ENCODE measurements at places on chromosomes 6 and 20. TPM values are rescaled to one million over a fixed set of nuclear protein-coding genes. Genes with fewer than 3 reads are reported as not detected.

DNA sequence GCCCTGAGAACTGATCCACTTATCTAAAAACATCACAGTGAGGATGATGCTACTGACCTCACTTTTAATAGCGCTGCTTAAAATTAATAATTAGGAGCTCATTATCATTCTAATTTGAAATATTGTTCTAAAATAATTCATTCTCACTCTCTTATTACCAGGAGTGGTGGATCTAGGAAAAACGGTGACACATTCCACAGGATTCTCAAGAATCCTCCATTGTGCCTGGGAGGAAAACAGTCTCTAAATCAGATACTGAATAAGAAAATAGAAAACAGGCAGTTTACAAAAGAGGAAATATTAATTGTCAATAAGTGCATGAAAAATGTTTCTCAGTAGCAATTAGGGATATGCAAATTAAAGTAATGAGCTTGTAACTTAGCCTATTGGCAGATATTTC, 187.4 kb downstream of the TENT5A start:
- H3K4me1 ChIP-seq = no peaks in the 10 kb centered on the region
- no peak overlapping the region for H3K4me3 ChIP-seq
- no peaks in the 10 kb centered on the region for H3K27me3 ChIP-seq
- DNase-seq = no peak
- H3K36me3 ChIP-seq = no peaks in the 10 kb centered on the region

The CCDC170 gene
- total RNA-seq = 1.7 TPM

DNA sequence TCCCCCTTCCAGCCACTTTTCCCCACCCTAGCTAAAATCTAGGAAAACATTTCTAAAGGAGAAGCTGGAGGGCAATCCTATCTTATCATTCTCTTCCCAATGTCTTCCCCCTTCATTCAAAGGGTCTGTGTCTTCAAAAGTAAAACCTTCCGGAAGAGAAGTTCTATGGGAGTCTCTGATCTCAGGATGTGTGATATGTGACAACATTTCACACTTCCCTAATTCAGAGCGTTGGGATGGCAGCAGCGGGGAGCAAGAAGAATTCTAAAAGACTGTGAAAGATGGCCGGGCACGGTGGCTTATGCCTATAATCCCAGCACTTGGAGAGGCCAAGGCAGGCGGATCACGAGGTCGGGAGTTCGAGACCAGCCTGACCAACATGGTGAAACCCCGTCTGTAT, 65.4 kb upstream of the AKIRIN2 start:
- no peaks in the 10 kb centered on the region for H3K36me3 ChIP-seq
- DNase-seq = no peak

The WFDC12 gene
- 0.73 TPM for total RNA-seq

DNA sequence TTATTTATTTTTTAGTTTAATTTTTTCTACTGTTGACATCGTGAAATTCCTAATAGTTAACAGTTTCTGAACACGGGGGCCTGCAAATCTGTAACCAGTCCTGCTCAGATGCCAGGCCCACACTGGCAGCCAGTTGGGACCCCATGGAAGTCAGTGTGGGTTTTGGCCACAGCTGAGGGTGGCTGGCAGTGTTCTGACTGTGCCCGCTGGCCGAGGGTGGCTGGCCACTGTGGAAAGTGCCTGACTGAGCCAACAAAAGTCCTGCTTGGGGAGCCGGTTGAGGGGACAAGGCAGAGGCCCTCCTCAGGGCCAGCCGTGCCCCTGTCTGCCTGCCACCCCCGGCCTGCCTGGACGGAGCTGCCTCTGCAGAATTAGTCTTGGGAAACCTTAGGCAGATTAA, 4.1 kb upstream of the PMEPA1 start:
- H3K36me3 ChIP-seq = no peaks in the 10 kb centered on the region
- H3K27me3 ChIP-seq = no peaks in the 10 kb centered on the region
- H3K27ac ChIP-seq = peak overlapping the region; percentile 39
- H3K4me1 ChIP-seq = peaks cover 23% of the 10 kb centered on the region
- no peak for DNase-seq

The MRAP2 gene
- 0.76 TPM for total RNA-seq

GRCh38 chr20:4230651-4231050, 215.3 kb upstream of the RNF24 start:
- H3K27ac ChIP-seq = no peak overlapping the region
- no peaks in the 10 kb centered on the region for H3K4me1 ChIP-seq
- H3K27me3 ChIP-seq = peaks cover 19% of the 10 kb centered on the region
- no peaks in the 10 kb centered on the region for H3K36me3 ChIP-seq
- no peak for DNase-seq

DNA sequence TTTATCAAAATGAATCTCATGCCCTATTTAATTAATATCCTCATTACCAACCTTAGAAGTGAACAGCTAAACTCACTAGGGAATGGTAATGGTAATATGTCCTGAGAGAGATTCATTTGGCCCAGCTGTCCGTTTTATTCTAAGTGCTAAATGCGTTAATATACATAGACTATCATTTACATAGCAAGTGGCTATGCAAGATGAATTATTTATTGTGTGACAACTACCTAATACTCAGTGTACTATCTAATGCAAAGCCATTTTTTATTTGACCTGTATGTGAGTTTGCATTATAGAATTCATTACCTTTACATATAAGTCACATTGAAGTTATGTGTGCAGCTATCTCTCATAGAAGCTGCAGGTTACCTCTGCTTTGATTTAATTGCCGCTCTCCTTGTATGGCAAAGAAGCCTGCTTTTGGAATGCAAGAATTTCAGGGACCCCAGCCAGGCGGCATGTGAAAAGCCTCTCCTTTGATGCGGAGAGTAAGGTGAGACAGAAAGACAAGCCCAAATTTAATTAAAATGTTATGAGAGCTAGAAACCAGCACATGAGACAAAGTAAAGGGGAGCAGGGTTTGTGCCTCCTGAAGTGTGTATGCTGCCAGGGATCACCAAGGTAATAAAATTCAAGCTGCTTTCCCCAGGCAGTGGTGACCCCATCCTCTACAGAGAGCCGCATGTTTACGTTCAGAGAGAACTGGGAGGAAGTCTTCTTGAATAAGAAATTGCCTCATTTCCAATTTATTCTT, 693.0 kb upstream of the MAP3K7 start:
- no peaks in the 10 kb centered on the region for H3K36me3 ChIP-seq
- H3K4me3 ChIP-seq = no peak overlapping the region
- DNase-seq = no peak

The POPDC3 gene
- total RNA-seq = 0.41 TPM

GRCh38 chr20:3820901-3821727, 767 bp downstream of the AP5S1 start:
- H3K4me1 ChIP-seq = peaks cover 14% of the 10 kb centered on the region
- H3K27ac ChIP-seq = peak overlapping the region; percentile 100
- H3K36me3 ChIP-seq = no peaks in the 10 kb centered on the region
- no peaks in the 10 kb centered on the region for H3K27me3 ChIP-seq
- no peak for DNase-seq
- peak overlapping the region; percentile 61 for H3K4me3 ChIP-seq

DNA sequence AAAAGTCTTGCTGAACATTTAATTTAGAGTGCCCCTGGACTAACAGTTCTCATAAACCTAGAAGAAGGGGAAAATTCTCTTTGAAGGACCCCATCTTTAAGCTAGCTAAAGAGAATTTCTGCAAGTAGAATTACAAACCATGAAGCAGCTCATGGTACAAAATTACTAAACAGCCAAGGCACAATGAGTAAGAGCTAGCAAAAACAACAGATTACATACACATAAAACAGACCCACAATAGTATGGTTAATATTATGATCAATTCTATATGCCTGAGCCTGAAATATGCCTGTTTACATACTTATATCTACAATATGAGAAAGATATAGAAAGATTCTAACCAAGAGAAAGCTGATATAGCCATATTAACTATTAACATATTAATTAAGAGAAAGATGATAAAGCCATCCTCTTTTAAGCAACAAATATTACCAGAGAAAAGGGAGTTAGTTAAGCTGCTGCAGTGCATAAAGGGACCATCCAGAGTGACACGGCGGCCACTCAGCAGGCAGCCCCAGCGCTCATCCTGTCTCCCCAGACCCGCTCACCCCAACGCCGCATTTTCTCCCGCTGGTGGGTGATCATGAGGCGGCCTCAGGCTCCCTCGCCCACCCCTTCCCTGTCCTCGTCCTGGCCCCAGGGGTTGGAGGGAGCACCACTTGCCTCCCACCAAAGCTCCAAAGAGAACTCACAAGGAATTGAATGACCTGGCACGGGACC, 98.4 kb upstream of the CARMIL1 start:
- no peak overlapping the region for H3K4me3 ChIP-seq
- H3K36me3 ChIP-seq = no peaks in the 10 kb centered on the region
- H3K27ac ChIP-seq = peak overlapping the region; percentile 84
- peak; percentile 81 for DNase-seq

DNA sequence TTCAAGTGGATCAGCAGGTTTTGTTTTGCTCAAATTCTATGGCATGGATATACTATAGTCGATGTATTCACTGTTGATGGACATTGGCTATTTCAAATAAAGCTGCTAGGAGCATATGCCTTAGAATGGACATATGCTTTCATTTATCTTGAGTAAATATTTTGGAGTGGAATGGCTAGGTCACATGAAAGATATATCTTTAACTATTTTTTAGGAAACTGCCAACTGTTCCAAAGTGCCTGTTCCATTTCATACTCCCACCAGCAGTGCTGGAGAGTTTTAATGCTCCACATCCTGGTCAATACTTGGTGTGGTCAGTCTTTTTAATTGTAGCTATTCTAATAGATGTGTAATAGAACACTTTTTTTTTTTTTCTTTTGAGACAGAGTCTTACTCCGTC, 81.1 kb upstream of the PIM1 start:
- peaks cover 23% of the 10 kb centered on the region for H3K4me1 ChIP-seq
- no peak for DNase-seq
- H3K4me3 ChIP-seq = no peak overlapping the region
- H3K27ac ChIP-seq = no peak overlapping the region

GRCh38 chr6:365835-366234, 25.7 kb upstream of the IRF4 start:
- no peak for DNase-seq
- H3K4me1 ChIP-seq = no peaks in the 10 kb centered on the region
- no peaks in the 10 kb centered on the region for H3K36me3 ChIP-seq
- no peak overlapping the region for H3K27ac ChIP-seq

DNA sequence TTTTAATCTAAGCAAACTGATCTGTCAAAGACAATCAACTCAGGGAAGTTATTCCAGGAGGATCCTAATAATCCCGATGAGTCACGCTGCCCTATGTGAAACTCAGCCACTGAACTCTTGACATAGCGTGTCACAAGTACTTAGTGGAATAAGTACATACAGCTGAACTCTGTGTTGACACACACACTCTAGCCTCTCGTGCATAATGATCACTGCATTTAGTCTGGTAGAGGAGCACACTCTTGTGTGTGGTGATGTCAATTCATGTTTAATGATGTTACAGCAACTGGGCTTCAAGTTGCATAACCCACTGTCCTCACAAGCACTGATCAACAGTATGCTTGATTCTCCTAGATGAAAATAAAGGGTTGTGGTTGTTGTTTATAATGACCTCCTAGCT, 148.3 kb downstream of the HACE1 start:
- H3K36me3 ChIP-seq = no peaks in the 10 kb centered on the region
- no peak for DNase-seq
- no peak overlapping the region for H3K4me3 ChIP-seq
- H3K4me1 ChIP-seq = peaks cover 12% of the 10 kb centered on the region
- H3K27ac ChIP-seq = no peak overlapping the region

The CAGE1 gene
- total RNA-seq = not detected

GRCh38 chr20:49792006-49792405, 20.6 kb upstream of the SLC9A8 start:
- DNase-seq = no peak
- H3K27ac ChIP-seq = no peak overlapping the region
- no peaks in the 10 kb centered on the region for H3K27me3 ChIP-seq
- H3K36me3 ChIP-seq = no peaks in the 10 kb centered on the region
- no peak overlapping the region for H3K4me3 ChIP-seq
